ENCODE measurements at places on chromosomes 7 and 10.

- peaks cover 14% of the 10 kb centered on the region for H3K4me1 ChIP-seq
- H3K4me3 ChIP-seq = no peak overlapping the region
- no peaks in the 10 kb centered on the region for H3K27me3 ChIP-seq
- H3K27ac ChIP-seq = no peak overlapping the region
These were observed 38.1 kb downstream of the CTTNBP2 start for GRCh38 chr7:117835016-117835664.

GRCh38 chr10:88534072-88534665 lies 48.9 kb downstream of the RNLS start:
- no peaks in the 10 kb centered on the region for H3K27me3 ChIP-seq
- no peak for DNase-seq
- H3K4me3 ChIP-seq = no peak overlapping the region
- H3K4me1 ChIP-seq = no peaks in the 10 kb centered on the region
- H3K36me3 ChIP-seq = no peaks in the 10 kb centered on the region

DNA sequence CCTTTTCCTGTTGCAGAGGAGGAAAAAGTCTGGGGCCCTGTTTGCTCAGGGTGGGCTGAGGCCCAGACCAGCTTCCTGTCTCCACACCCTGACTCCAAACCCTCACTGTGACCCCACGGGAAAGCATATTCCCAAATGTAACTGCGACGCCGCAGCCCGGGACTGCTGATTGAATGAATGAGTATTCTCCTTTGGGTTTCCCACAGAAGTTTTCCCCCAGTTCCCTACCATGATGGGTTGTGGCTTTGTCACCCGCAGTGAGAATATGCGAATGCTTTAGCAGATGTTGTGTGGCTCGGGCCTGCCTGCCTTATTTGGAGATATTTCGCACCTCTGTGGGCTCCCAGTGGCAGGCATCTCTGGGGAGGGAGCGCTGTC lies 50.6 kb downstream of the MGMT start:
- no peaks in the 10 kb centered on the region for H3K36me3 ChIP-seq
- H3K4me1 ChIP-seq = no peaks in the 10 kb centered on the region
- no peak overlapping the region for H3K4me3 ChIP-seq
- no peaks in the 10 kb centered on the region for H3K27me3 ChIP-seq
- H3K27ac ChIP-seq = no peak overlapping the region
- DNase-seq = no peak

- H3K36me3 ChIP-seq = no peaks in the 10 kb centered on the region
- H3K4me1 ChIP-seq = no peaks in the 10 kb centered on the region
- no peaks in the 10 kb centered on the region for H3K27me3 ChIP-seq
- no peak for DNase-seq
These were observed 230.1 kb downstream of the CALN1 start for GRCh38 chr7:72182036-72182435.

GRCh38 chr7:99953649-99954048 lies 22.2 kb downstream of the AZGP1 start:
- H3K4me3 ChIP-seq = no peak overlapping the region
- H3K36me3 ChIP-seq = no peaks in the 10 kb centered on the region
- H3K4me1 ChIP-seq = no peaks in the 10 kb centered on the region

Measured in tibial artery (tissue), 4 donors.